ENCODE measurements at places on chromosomes 11 and 22. TPM values are rescaled to one million over a fixed set of nuclear protein-coding genes. Genes with fewer than 3 reads are reported as not detected.

DNA sequence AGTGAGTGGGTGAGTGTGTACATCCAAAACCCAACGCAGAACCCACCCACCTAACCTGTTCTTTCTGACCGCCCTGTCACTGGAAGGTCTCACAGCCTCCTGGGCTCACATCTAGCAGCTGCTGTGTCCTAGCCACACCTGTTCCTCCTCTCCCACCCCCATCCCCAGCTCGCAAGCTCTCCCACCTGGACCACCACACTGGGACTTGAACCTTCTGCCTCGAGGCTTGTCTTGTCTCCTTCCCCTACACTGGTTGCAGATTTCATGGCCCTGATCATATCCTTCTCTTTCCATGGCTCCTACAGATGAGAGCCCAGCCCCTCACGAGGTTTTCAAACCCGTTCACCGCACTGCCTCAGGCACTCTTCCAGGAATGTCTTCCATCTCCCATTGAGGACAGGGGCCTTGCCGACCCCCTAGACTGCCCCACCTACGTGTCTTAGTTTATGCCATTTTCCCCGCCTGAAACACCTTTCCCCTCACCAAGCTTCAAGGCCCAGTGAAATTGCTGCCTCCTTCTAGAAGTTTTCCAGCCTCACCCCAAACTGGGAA is 6.7 kb downstream of the IFITM10 start:
- no peak for DNase-seq

Gene BTBD18
- total RNA-seq: not detected

- DNase-seq: no peak
Measured at GRCh38 chr22:22893891-22894739, 6.5 kb downstream of the IGLL5 start.

DNA sequence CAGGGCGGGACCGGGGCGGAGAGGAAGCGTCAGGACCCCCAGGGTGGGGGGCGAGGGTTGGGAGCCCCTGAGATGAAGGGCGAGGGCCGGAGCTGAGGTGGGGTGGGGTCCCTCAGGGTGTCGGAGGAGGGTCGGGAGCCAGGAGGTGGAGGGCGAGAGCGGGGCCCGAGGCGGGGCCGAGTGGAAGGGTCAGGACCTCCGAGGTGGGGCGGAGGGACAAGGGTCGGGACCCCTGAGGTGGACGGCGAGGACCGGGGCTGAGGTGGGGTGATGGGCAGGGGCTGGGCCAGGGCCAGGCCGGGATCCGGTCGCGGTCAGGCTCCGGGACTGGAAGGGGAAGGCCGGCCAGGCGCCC is 409 bp downstream of the SMC1B start:
- no peak for DNase-seq

Gene SMCO4
- 30.0 TPM for total RNA-seq

- no peak for DNase-seq
Measured at GRCh38 chr11:77322926-77323590, 21.6 kb upstream of the GDPD4 start.

DNA sequence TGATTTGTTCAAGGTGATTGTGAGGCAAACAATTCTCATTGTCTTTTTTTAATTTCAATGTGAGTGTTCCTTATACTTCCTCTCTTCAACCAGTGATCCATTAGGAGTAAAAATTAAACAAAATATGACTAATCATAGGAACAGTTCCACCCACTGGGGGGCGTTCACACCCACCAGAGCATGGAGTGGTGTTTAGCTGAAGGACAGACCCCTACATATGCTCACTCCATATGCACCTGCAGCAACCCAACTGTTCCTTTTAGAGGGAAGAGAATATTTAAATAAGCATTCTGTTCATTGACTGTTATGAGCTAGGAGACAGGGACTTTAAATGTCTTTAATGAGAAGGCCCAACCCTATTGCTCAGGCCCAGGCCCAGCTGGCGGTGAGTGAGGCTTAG is 78.7 kb upstream of the DRD2 start:
- DNase-seq: no peak

GRCh38 chr11:12159351-12160099 is 49.1 kb downstream of the MICAL2 start:
- peak; percentile 56 for DNase-seq

GRCh38 chr22:43269246-43269645 is 73.9 kb downstream of the SCUBE1 start:
- no peak for DNase-seq

- DNase-seq: peak; percentile 22
Measured at GRCh38 chr11:122882857-122883645, 492 bp downstream of the JHY start.

- no peak for DNase-seq
Measured at GRCh38 chr22:47395481-47395880, 633.0 kb downstream of the TBC1D22A start.

DNA sequence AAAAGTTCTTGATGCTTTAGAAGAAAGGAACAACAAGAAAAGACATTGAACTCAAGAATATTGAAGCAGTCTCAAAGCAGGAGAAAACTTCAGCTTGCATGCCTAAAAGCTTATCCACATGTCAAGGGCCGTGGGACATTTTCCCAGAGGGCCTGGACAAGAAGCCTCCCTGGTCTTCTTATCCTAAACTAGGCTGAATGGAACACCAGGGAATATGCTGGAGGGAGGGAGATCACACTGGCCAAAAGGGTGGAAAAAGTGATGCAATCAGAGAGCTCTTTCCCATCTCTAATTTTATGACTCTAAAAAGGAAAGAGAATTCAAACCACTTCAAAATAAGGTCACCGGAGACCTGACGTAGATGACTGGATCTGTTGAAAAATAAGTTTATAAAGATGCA is 107.2 kb downstream of the MPPED2 start:
- peak; percentile 73 for DNase-seq

Gene CHST1
- 7.9 TPM for total RNA-seq

- no peak for DNase-seq
Measured at GRCh38 chr11:133833898-133834681, 11.2 kb downstream of the SPATA19 start.

GRCh38 chr11:70532066-70532440 is 133.7 kb downstream of the CTTN start:
- no peak for DNase-seq

Gene EMID1
- 8.5 TPM for total RNA-seq

DNA sequence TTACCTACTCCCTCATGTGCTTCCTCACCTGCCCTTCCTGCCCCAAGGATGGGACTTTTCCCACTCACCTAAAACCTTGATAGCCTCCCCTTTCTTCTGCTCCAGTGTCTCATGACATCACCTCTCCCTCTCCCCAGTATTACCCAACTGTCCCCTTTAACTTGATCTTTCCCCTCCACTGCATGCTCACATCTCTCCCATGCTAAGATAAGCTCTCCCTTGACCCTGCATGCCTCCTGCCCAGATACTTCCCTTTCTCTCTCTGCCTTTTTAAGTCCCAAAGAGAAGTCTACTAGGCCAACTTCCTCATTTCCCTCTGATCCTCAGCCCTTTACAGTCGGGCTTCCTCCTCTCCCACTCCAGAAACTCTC is 14.8 kb downstream of the CD3E start:
- DNase-seq: no peak

Gene LDHAL6A
- not detected for total RNA-seq

GRCh38 chr11:73334384-73335203 is 26.5 kb downstream of the ARHGEF17 start:
- DNase-seq: peak; percentile 93

DNA sequence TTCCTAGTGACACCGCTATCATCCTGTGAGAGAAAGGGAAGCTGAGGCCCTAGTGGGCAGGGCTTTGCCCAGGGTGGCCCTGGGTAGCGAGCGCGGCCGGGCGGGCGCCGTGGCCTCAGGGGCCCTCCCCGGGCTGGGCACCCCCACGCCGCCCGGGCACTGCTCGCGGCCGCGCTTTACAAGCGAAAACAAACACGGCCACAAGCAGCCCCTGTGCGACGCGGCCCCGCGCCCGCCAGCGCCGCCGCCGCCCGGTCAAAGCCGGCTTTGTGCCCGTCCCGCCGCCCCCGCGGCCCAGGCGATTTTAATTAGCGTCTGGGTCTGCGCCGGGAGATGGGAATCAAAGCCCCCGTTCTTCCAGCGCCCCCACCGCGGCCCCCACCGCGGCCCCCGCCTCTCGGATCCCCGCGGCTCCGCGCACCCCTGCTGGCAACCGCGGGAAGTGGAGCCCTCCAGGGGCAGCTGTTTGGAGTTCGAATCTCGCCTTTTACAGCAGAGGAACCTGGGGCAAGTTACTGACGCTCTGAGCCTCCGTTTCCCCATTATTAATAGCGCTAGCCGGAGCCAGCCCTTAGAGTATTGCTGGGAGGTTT is 47.9 kb downstream of the CHRDL2 start:
- peak; percentile 63 for DNase-seq

Gene TRIM29
- total RNA-seq: 6.4 TPM

Gene ADAMTS8
- total RNA-seq: 1.2 TPM

Gene NRIP3
- 4.2 TPM for total RNA-seq

DNA sequence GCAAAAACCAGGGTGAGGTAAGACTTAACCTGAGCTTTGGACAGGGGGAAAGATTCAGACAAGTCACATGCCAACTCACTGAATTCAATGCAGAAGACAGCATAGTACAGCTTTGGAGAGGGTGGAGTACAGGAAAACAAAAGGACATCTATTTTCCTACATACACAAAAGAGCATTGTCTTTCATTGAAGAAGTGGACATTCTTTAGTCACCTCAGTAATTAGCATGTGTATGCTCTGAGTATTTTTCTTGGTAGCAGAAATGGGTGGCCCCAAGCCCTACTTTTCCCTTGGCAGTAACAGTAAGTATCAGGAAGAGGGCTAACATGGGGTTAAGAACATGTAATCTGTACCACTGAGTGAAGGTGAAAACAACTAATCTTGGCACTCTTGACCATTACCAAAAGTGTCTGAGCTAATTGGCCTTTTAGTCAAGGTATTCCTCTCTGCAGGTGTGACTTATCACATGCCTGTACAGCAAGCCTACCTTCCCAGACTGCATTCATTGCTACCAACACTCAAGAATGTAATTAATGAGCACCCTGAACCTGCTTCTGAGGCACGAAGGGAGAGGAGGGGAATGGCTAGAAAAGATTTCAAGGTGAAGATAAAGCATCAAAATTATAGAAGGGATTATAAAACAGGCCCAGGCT is 33.9 kb downstream of the SYTL2 start:
- no peak for DNase-seq

Gene OR4C13
- total RNA-seq: not detected

DNA sequence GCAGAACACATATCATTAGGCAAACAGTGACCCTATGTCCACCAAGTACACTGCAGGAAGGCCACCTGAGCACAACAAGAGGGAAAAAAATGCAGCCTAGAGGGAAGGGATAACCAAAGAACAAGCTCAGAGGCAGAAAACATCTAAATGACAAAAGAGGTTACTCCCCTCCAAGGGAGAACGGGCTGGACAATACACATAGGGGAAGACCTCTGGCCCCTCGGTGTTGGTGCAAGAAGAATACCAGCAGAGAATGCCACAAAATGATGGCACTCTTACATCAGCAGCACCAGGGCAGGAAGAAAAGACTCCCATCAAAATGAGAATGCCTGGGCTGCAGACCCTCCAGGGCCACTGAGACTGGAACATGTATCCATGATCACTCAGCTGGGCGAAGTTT is 66.6 kb upstream of the OPCML start:
- no peak for DNase-seq

DNA sequence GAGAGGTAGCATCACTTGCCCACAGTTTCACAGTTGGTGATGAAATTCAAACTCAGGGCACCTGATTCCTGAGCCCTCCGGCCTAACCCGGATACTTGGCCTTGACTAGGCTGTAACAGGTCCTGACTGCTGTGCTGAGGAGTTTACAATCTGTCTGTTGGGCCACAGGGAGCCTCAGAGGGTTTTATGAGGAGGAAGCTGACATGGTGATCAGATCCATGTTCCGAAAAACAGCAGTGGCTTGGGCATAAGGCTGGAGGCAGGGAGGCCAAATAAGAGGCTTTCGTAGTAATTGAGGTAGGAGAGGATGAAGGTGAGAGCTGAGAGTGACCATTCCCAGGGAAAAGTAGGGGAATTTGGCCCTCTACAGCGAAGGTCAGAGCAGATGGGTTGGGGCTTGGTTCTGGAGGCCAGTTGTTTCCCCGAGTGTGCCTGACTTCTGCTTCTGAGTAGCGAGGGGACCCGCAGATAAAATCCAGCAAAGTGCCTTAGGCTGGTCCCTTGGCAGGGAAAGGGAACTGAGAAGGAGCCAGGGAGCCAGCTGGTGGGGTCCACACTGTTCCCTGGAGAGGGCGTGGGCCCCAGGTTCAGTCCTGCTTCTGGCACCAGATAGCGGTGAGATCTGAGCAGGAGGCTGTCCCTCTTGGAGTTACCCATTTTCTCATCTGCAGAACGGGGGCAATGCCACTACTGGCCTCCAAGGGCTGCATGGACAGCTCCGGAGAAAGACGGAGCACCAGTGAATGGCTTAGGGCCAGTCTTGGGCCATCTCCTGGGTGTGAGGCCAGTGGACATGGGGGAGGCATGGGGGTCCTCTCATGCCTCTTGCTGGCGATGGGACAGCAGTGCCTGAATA is 6.5 kb downstream of the PRDM11 start:
- no peak for DNase-seq

DNA sequence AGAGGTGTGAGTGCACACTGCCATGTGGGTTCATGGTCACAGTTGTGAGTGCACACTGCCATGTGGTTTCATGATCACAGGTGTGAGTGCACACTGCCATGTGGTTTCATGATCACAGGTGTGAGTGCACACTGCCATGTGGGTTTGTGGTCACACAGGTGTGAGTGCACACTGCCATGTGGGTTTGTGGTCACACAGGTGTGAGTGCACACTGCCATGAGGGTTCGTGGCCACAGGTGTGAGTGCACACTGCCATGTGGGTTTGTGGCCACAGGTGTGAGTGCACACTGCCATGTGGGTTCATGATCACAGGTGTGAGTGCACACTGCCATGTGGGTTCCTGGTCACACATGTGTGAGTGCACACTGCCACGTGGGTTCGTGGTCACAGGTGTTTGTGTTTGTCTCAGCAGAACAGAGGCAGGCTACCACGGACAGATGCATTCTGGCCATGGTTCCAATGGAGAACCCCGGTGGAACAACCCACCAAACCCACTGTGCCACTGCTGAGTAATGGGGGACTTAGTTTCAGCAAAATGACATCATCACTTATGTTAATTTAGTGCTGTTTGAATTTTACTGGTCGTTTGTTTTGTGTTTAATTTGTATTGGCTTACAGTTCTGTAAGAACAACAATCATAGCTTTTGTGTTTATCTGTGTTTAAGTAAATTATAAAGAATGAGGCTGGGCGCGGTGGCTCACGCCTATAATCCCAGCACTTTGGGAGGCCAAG is 57.2 kb downstream of the RPS6KA4 start:
- no peak for DNase-seq

- no peak for DNase-seq
Measured at GRCh38 chr11:128695539-128696221, 1.8 kb downstream of the FLI1 start.

Gene MPEG1
- 5.0 TPM for total RNA-seq

GRCh38 chr11:65496304-65497140 is 2.3 kb upstream of the MALAT1 start:
- no peak for DNase-seq

Gene MS4A3
- total RNA-seq: not detected

- DNase-seq: no peak
Measured at GRCh38 chr22:20663941-20664593, 109.8 kb upstream of the SERPIND1 start.

Gene ASRGL1
- 28.4 TPM for total RNA-seq

GRCh38 chr11:73386016-73386415 is 9.8 kb downstream of the RELT start:
- DNase-seq: no peak

GRCh38 chr11:110125632-110126031 is 32.4 kb downstream of the ZC3H12C start:
- DNase-seq: no peak

Gene GSTT2B
- total RNA-seq: 5.1 TPM

Gene KDELR3
- 4.7 TPM for total RNA-seq

GRCh38 chr22:49208004-49208402 is 619.7 kb downstream of the BRD1 start:
- DNase-seq: no peak

Gene GAS2L1
- total RNA-seq: 2.4 TPM

- no peak for DNase-seq
Measured at GRCh38 chr11:35420371-35420770, 1.0 kb upstream of the SLC1A2 start.

Data from uterus (tissue), 4 donors.